Progenitor cell of endocrine pancreas (in vitro differentiated cells): ENCODE measurements at places on chromosomes 2 and 18.

DNA sequence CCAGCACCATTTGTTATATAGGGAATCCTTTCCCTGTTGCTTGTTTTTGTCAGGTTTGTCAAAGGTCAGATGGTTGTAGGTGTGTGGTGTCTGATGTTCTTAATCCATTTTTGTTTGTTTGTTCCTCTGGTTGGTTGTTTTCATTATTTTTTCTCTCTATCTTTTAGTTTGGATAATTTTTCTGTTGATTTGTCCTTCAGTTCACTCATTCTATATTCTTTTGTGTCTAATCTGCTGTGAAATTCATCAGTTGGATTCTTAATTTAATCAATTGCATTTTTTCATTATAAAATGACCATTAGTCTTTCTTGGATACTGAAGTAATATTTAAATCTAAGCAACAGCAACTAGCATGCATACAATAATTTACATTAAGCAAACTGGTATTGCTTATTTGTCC, 206.7 kb upstream of the TRIB2 start:
- DNase-seq, result no peak

- DNase-seq, result no peak
Measured at GRCh38 chr2:42342061-42342794, 18.8 kb downstream of the COX7A2L start.

GRCh38 chr2:208040199-208041171, 15.2 kb upstream of the PLEKHM3 start:
- peak; percentile 41 for DNase-seq

- DNase-seq, result no peak
Measured at GRCh38 chr18:35508746-35509338, 11.1 kb upstream of the INO80C start.

DNA sequence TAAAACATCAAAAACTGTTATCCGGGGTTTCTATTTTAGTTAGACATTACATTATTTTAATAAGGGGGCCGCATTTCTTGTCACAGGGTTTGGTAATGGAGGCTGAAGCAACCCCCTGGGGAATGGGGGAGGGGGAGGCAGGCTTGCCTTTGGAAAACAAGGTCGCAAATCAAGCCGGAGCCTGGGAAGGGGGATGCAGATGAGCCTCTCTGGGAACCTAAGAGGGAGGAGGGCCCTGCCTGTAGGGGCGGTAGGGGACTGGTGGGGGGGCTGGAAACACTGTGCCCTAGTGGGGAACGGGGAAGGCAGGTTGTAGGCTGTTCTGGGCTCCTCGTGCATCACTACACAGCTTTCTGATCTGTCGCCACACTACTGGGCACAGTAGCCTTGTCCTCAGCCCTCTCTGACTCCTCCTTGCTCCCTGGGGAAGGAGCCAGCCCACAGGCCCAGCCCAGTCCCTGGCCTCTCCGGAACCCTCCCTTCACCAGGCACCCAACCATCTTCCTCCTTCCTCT, 170.2 kb upstream of the SMAD2 start:
- no peak for DNase-seq

DNA sequence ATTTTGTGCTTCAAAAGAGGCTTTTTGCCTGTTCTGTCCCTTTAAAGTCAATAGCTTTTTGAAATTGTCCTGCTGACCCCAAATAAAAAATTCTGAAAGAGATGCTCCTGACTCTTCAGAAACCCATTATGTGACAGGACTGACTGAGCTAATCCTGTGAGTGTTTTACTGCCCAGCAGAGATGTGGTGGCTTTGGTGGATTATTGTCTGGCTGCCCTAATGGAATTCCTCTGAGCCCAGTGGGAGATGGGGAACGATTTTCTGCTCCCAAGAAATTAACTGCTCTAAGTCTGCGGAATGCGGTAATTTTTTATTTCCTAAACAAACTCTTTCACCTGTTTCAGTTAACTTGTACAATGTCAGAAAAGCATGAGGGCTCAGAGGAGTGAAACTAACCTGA, 258.2 kb downstream of the IKZF2 start:
- DNase-seq, result no peak
